ENCODE measurements at places on chromosomes 6 and 20. TPM values are rescaled to one million over a fixed set of nuclear protein-coding genes. Genes with fewer than 3 reads are reported as not detected.

DNA sequence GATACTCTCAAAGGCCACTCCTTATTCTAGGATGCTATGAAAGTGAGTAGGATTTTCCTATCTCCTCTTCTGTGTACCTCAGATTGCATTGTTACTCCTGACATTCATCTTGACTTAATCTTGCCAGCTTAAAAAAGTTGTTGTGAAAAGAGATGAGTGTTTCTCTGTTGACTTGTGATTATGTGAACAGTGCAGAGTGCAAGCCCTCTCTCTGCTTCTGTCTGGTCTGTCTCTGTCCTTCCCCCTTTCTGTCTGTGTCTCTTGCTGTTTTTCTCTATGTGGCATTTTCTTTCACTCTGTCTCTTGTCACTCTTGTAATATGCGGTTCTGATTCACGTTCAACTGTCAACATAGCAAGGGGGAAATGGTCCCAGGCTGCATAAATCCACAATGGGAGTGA lies 306.6 kb downstream of the FARS2 start:
- DNase-seq = no peak

Gene SIRPG
- 0.03 TPM for total RNA-seq

DNA sequence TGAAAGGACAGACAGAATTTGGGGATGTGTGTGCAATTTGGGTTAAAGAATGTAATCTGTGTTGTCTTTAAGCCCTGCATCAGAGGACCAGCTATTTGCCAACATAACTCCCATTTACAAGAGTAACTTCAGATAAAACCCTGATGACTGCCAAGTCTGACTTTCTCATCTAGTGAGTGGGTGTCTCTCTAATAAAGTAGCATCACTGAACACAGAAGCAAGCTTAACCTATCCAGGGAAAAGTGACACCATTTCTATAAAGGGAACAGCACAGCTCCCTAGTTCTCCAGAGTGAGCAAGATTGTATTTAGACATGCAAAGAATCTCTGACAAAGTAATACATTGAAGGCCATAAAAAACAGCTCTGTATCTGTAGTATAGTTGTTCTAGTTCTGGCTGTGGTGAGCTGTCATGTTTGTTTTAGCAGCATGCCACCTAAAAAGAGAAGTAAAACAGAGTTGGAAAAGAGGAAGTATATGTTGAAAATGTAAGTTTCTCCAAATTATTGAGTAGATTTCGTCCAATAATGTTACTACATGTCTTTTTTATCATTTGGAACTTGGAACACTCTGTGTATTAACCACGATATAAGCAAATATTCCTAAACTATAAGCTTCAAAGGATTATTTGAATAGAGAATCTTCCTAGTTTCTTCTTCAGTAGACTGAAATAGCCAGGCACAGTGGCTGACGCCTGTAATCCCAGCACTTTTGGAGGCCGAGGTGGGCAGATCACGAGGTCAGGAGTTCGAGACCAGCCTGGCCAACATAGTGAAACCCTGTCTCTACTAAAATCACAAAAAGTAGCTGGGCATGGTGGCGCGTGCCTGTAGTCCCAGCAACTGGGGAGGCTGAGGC lies 8.8 kb upstream of the PIM1 start:
- DNase-seq = no peak

DNA sequence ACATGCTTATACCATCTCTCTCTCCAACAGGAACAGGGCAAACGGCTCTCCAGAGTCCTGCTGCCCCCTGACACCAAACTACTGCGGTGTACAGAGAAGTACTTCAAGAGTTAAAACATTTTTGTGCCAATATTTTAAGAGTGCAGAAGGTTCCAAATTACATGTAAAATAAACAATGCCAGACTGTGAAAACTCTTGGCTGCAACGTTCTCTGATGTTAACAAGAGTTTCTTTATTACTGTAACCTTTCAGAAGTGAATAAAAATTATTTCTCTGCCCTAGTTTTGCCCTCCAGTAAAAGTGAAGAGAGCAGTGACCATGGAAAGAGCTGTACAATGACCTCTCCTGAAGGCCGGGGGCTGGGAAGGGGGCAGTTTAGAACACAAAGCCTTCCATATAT lies 41.4 kb upstream of the FAM83C start:
- no peak for DNase-seq

Gene ELOVL2
- 2.3 TPM for total RNA-seq

DNA sequence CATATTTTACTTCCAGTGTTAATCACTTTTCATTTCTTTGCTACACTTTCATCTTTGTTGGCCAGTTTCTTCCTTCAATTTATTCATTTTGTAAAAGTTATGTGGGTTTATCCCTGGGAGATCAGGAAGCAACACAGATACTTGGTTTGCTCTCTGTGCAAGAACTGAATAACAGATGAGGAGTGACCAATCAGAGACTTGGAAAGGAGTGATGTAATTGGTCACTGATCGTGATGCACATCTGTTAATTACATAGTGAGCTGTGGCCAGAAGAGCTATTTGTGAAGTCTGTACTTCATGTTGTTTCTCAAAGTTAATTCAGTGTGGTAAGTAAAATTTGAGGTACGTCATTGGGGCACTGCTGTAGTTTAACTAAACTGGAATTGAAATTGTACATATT lies 21.3 kb downstream of the ANKRD6 start:
- no peak for DNase-seq

All from HT1080 (cell line).